ENCODE measurements at places on chromosomes 4 and X.

DNA sequence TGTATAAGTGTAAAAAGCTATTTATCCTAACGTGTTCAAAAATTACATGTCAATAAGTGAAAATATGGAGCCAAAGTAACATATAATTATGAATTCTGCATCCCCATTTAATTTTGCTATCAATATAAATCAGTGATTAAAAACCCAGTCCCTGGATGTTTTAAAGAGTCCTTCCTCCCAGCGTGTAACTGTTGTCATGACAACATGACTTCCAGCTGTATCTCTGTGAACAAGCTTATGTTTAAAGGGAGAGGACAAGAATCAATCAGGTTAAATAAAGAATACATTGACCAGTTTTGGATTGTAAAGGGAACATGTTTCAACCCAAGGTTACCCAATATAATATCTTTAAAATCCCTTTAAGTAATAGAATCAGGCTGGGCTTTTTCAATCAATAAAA, 219.7 kb downstream of the NSUN7 start:
- DNase-seq = no peak

DNA sequence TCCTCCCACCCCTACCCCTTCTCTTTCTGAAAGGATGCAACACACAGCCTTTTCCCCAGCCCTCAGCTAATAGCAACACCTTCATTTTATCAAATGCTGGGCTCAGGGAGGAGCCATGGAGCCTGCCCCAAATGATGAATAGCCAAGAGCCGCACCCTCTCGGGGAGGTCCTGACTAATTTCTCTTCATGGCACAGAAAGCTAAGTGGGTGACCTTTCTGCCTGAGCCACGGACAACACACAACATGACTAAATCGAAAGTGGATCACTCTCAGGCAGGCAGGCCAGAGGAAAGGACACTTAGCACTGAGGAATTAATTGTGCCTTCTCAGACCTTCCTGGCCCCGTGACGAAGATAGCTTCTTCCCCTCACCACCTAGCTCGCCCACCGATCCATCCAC, 165.1 kb upstream of the RAI2 start:
- DNase-seq = no peak

GRCh38 chr4:83390944-83391343, 56.3 kb upstream of the HPSE start:
- DNase-seq = no peak

DNA sequence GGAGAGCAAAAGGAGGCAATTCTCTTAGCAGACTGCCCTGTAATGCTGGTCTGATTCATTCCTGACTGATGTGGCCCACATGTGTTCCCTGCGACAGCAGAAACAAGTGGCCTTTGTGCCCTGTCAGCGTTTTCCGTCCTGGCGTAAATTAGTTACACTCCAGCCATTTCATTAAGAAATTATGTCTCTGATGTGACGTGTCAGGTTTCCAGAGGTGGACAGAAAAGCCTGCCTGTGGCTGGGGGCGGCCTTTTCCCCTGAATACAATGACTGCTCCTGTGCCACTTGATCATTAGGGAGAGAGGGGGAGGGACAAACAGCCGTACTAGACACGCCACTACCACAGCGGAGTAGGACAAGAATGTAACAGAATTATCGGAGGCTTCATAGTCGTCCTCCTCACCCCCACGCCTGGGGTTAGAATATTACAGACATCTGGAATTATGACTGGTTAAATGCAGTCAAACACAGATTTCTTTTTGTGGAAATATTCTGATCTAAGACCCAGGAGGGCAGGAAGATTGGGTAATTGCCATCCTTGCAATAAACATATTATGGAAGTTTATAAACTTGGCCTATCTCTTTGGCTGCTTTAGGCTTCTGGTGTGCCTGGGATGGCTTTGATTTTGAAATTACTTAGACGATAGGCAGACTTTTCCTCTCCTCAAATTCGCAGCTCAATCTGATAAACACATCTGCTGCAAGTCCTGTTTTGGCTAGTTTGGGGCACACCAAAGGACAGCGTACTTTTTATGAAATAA, 146.2 kb upstream of the BCOR start:
- no peak for DNase-seq

- DNase-seq = no peak
These were observed 13.9 kb downstream of the ANAPC10 start for GRCh38 chr4:145083891-145084605.

- DNase-seq = no peak
These were observed 151.7 kb upstream of the CXCL13 start for GRCh38 chr4:77453911-77454310.

GRCh38 chrX:46367491-46367890, 177.7 kb downstream of the ZNF674 start:
- DNase-seq = no peak

DNA sequence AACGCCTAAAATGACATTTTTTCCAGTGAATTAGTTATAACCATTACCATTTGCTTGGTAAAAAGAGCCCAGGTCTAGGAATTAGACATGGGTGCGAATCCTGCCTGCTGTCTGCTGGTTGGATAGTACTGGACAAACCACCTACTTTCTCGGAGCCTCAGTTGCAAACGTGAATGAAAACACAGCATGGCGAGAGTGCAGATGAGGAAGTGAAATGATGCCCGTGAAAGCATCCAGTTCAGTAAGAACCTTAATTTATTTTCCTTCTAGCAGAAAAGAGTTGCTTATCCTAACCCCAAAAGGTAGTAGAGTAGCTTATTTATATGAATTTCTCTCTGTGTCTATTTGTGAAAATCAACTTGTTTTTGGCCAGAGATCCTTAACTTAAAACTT, 171.4 kb upstream of the GALNT7 start:
- DNase-seq = no peak

DNA sequence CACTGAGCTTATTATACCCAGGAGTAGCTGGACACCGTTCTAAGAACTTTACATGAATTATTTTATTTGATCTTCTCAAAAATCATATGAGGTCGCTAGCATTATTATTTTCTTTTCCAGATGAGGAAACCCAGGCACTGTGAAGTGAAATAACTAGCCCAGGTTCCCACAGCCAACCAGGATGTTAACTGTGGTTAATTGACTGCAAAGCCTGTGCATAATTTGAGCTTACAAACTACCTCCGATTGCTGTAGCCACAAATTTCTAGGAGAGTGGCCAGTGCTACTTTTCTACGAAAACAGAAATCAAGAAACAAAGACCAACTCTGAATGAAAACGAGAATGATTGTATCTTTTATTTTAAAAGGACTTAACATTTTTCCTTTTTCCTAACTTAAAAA, 27.2 kb downstream of the SPRY1 start:
- DNase-seq = no peak

- no peak for DNase-seq
These were observed 99.4 kb upstream of the STX18 start for GRCh38 chr4:4641254-4641653.

DNA sequence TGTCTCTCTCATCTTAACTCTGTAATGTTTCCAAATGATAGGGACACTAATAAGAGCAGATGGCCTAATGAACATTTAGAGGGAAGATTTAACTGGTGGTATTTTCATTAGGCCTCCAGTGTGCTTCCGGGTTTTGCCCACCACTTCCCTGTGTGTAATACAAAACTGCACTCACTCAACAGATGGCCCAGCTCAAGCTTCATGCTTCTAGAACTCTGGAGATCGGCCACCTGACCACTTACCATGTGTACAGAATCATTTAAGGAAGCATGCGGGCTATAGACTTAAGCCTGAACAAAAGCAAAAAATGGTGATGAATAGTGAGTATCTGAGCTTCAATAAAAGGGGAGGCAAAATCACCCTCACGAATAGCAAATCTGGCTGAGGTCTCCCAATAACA, 89.3 kb downstream of the SH2D1A start:
- no peak for DNase-seq

DNA sequence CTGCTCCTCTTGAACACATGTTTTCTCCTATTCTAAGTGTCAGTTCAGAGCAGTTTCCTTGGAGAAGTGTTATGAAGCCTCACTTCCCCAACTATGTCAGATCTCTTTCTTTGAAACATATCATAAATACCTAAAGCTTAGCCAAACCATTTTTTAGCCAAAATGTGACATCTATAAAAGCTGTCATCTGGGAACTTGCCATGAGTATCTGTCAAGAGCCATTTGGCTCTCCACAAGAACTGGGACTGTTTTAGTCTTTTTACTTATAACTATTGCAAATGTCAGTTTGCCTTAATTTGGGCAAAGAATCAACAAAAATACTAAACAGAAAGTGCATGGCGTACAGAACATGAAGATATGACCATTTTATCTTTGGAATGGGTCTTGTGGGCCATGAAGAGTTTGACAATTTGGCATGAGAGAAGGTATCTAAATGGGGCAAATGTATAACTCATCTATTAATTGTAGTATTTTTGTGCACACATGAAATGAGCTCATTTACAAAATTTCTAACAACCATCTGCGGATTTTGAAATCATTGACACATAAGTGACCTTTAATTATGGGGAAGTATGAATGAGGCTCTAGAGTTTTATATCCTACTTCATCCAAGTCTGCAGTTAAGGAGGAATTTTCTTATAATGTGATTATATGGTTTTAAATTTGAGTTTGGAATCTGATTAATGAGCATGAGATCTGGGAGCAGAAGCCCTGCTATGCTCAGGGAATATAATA, 129.1 kb upstream of the PACRGL start:
- peak; percentile 54 for DNase-seq

DNA sequence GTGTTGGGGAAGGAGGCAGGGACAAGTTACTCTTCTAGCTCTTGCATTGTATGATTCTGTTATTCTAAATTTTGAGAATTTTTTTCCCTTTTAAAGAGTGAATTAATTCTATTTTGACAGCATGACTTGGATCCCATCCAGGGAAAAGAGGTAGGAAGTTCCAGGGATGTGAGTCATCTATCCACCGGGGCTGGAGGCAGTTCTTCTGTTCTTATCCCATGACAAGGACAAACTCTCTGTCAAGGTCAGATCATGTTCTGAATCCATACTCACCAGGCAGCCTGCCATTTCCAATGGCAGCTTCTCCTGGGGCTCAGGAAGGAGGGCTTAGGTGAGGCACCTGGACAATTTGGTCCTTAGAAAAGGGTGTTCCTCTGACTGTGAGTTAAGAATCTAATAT, 132.0 kb upstream of the MED14 start:
- no peak for DNase-seq

DNA sequence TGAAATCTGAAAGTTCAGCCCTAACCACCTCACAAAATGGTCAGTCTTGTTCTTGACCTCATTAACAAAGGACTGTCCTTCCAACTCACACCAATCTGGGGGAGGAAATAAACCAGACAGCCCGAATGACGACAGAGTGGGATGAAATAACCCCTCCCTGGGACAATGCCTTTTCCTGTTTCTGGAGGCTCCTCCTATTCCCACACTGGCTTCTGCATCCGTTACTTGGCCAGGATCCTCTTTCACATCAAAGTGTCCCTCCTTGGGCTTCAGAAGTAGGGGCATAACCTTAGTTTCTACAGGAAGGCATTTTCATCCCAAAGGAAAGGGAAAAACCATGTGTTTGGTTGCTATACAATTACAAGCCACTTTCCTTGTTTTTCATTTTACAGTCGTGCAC, 59.8 kb upstream of the RPL34 start:
- peak; percentile 21 for DNase-seq

GRCh38 chr4:95289028-95289634, 259.6 kb downstream of the UNC5C start:
- peak; percentile 7 for DNase-seq

- DNase-seq = no peak
These were observed 161.3 kb downstream of the KIT start for GRCh38 chr4:54819034-54819433.

DNA sequence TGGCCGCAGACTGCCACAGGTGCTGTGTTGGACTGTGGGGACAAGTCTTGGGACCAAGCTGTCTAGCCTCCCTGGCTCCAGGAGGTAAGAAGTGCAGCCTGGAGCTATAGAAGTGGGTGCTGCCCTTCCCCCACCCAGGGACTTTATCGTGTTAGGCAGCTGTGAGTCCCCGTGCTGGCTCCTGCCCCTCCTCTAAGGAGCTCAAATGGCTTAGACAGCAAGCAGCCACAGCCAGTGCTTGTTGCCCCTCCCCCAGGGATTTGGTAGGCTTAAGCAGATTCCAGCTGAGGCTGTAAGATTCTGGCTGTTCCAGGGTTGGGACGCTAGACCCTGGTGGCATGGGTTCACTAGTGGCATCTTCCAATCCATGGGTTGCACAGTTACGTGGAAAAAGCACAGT, 979.4 kb upstream of the PCDH10 start:
- no peak for DNase-seq

DNA sequence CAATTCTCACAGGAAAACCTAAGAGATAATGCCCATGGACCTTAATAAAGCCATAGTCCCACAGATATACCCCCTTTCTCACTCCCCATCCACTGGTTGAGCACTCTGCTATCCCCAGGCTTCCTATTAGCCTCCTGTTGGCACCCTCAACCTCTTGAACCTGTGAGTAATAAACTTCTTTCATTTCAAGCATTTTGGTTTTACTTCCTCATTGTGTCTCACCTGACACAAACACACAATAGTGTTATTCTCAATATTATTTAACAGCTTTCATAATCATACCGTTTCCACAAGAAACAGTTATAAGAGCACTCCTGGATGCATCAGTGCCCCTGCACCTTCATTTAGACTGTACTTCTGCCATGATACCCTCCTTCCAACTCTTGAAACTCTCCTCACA, 56.8 kb downstream of the TRPC5 start:
- no peak for DNase-seq

GRCh38 chr4:113820108-113820507, 58.6 kb upstream of the CAMK2D start:
- no peak for DNase-seq

DNA sequence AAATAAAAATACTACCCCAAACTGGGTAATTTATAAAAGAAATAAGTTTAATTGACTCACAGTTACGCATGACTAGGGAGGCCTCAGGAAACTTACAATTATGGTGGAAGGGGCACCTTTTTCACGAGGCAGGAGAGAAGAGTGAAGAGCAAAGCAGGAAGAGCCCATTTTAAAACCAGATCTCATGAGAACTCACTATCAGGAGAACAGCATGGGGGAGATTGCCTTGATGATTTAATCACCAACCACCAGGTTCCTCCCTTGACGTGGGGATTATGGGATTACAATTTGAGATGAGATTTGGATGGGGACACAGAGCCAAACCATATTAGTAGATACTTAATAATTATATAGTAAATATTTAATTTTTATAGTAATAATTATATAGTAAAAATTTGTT, 10.1 kb downstream of the CISD2 start:
- DNase-seq = no peak

DNA sequence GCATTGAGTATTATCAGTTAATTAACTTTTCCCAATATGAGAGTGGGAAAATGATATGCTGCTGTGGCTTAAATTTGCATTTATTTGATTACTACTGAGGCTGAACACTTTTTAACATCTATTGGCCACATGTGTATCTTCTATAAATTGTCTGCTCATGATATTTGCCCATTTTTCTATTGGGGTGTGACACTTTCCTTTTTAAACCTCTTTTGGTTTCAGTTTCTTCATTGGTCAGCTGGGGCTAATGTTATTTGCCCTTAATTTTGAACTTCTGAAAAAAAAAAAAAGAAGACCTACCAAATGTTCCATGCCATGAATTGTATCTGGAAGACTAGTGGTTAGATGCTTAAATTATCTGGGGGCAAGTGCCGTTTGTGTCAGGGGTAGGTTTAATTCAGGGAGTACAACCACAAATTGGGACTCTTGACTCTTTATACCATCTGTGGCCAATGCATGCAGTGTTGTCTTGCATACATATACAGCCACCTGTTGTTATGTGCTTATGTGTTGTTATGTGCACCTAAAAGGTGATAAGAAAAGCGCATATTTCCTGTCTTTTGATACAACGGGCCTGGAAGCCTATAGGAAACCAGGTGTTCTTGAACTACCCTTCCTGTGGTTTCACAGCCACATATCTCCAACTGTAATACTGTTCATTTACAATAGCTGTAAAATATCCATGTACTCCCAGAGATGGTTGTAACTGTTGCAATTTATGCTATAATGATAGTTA, 49.0 kb downstream of the SH2D1A start:
- DNase-seq = peak; percentile 20

- no peak for DNase-seq
These were observed 48.2 kb downstream of the GUCY1B1 start for GRCh38 chr4:155807021-155807420.

All from suppressor macrophage treated with lipopolysaccharide for 4 hours (primary cell).